Jurkat, Clone E6-1 (cell line): ENCODE measurements at places on chromosomes 7 and 10.

- no peak for DNase-seq
Observed at GRCh38 chr10:118041316-118041715, 5.4 kb downstream of the RAB11FIP2 start.

- DNase-seq: no peak
Observed at GRCh38 chr7:93314449-93314848, 82.3 kb downstream of the VPS50 start.

DNA sequence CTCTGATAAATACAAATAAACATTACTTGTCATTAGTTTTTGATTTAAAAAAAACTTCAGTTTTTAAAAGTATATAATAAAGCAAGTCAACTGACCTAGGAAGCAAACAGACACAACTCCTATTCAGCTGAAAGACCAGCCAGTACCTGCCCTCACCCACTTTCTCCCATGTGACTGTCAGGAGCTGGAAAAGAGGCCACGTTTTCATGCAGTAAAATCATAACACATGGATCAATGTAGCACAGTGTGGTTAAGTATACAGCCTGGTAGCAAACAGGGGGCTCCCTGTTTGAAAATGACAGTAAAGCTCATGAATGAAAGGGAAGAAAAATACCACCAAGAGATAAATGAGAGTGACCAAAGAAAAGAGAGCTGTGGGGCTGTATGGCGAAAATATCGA lies 21.6 kb downstream of the KIN start:
- DNase-seq: no peak

DNA sequence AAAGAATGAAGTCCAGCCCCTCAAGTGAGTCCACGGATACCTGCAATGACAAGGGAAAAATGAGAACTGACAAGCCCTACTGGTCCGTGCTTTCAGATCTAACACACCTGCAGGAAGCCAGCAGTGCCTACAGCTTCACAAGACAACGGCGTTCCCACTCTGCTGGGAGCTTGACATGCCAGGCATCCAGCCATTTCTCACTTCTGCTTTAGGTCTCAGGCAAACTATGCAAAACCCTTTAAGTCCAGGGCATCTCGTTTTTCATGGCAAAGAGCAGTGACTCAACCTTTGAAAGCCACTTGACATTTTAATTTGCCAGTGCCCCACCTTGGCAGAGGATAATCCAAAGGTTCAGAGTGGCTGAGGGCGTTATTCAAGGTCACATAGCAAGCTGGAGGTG lies 49.1 kb upstream of the GPAM start:
- no peak for DNase-seq

DNA sequence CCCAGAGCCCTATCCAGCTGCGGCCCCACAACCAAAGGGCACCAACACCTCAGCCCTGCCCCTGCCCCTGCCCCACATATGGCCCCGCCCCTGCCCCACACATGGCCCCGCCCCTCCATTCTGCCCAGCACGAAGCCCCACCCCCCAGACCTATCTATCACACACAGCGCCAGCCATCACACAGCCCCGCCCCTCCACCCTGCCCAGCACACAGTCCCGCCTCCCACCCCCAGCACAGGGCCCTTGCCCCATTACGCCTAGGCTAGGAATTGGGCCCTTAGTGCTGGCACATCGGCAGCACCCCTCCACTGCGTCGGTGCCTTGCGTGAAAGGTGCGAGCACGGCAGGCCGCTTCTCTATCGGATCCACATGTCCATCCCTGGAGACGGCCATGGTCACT lies 126.8 kb downstream of the MAD1L1 start:
- no peak for DNase-seq

- DNase-seq: no peak
Observed at GRCh38 chr10:74690393-74690792, 136.0 kb upstream of the KAT6B start.

DNA sequence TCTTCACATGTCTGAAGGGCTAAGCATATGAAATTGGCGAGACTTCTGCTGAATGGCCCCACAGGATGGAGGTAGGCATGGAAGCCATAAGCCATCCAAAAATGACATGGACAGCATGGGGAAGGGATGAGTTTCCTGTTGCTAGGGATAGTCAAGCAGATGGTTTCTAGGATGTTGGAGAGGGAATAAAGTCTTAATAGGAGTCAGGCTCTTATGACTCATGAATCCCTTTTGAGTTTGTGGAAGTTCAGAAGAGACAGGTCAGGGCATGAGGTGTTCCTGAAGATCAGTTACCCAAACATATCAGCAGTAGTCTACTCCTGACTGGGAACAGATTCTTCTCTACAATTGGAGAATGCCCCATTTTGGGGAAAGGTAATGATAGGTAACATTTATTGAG lies 243.9 kb downstream of the REEP3 start:
- DNase-seq: no peak

DNA sequence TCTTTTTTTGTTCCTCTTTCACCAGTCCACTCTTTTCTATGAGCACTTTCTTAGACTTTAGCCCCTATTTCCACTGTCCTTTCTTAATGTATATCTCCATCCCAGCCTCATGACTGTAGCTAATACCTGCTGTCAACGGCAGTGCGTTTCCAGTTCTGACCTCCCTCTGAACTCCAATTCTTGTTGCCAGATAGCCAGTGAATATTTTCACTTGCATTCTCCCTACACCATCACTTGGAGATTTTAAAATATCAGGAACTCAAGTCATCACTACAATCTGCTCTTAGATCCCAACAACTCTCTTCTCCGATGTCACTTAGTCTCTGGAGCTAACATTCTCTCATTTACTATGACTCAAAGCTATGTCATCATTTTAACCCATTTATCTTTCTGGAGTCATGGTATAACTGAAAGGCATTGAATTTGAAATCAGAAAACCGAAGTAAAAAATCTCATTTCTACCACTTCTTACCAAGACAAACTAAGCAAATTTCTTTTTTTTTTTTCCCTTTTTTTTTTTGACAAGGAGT lies 5.1 kb upstream of the SLC16A12 start:
- no peak for DNase-seq

GRCh38 chr7:155512246-155512887 lies 34.0 kb downstream of the CNPY1 start:
- DNase-seq: no peak

- no peak for DNase-seq
Observed at GRCh38 chr10:60570896-60571295, 181.2 kb upstream of the ANK3 start.

DNA sequence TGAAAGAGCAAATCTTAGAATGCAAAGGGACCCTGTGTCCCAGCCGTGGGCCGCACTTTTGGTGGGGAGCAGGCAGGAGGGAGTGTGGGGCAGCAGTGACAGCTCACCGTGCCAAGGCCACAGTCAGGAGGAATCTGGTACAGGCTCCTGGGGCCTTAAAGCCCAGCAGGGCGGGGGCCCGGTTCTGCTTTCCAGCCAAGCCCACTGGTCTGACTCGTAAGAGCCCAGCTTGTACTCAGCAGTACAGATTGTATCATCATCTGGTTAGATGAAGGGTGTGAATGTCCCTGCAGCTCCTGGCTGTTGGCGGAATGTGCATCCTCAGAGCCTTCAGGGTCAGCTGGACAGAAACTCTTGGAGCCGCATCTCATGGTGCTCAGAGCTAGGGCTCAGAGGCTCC lies 30.5 kb upstream of the TRIM8 start:
- DNase-seq: no peak

GRCh38 chr10:3006093-3006492 lies 61.3 kb upstream of the PFKP start:
- no peak for DNase-seq

- DNase-seq: no peak
Observed at GRCh38 chr10:18608596-18608995, 42.8 kb downstream of the NSUN6 start.

- no peak for DNase-seq
Observed at GRCh38 chr10:78170026-78170475, 136.4 kb downstream of the RPS24 start.

DNA sequence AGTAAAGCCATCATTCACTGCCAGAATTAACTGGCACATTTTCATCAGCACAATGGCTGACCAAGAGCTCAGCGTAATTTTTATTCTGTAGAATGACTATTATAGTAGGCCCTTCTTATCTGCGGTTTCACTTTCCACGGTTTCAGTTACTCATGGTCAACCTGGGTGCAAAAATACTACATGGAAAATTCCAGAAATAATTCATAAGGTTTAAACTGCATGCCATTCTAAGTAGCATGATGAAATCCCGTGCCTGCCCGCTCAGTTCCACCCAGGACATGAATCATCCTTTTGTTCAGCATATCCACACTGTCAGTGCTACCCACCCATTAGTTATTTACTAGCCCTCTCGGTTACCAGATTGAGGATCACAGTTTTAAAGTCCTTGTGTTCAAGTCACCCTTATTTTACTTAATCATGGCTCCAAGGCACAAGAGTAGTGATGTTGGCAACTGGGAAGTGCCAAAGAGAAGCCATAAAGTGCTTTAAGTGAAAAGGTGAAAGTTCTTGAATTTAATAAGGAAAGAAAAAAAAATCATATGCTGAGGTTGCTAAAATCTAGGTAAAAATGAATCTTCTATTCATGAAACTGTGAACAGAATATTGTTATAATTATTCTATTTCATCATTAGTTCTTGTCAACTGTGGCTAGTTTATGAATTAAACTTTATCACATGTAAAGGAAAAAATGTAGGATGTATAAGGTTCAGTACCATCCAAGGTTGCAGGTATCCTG lies 204.9 kb downstream of the DOCK4 start:
- DNase-seq: no peak

GRCh38 chr10:118501637-118502440 lies 93.6 kb downstream of the PRLHR start:
- DNase-seq: no peak

DNA sequence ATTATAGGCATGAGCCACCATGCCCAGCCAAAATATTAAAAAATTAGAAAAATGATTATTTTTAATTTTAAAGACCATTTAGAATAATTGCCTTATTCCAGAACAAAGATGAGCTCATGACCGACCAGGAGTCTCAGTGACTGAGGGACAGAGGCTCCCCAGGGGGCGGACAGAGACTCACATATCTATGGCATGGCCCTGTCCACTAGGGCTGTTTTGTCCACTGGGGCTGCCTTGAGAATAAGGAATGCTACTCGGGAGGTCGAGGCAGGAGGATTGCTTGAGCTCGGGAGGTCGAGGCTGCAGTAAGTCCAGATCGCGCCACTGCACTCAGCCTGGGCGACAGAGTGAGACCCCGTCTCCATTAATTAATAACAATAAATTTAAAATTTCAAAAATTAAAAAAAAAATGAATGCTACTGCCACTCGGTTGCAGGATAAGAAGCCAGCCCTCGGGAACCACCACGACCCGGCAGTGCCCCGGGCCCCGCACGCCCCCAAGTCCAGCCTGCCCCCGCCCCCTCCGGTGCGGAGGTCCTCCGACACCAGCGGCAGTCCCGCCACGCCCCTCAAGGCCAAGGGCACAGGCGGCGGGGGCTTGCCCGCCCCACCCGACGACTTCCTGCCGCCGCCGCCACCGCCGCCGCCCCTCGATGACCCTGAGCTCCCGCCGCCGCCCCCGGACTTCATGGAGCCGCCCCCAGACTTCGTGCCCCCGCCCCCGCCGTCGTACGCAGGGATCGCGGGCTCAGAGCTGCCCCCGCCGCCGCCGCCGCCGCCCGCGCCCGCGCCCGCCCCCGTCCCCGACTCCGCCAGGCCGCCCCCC lies 128.6 kb downstream of the APBB1IP start:
- DNase-seq: no peak

- no peak for DNase-seq
Observed at GRCh38 chr10:3784510-3785250, at the start of gene KLF6. Gene KLF6, minus strand, starts transcription at chr10:3785209. Its CDS starts 195 bp downstream, at chr10:3785014.

DNA sequence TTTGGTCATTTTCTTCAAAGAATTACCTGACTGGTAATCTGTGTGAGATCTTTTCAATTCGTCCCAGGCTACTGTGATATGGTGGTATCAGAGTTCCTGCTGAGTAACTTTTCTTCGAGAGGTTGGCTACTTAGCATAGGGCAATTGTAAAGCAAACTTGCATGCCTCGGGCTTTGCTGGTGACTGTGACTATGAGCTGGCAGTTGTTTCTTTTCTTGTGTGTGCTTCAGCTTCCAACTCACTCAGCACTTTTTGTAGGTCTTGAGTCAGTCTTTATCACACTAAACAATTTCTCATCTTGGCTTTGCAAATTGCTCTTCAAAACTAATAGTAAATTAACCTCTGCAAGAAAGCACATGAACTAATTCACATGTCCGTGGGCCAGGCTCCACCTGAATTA lies 44.3 kb downstream of the PRR15 start:
- no peak for DNase-seq

DNA sequence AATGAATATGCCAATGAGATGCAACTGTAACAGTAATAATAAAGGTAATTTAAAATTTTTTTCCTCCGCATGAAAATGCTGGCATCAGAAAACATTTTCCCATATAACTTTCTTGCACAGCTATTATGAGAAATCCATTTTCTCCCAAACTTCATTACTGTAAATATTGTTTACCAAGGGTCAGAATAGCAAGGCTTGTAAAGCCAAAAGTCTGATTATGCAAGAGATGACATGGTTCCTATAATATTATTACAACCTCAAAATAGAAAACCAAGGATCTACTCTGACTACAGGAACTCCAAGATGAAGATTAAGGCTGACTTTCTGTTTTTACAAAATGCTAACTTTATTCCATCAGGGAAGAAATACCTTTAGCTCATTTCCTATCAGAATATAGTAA lies 162.7 kb upstream of the CDK1 start:
- DNase-seq: no peak

DNA sequence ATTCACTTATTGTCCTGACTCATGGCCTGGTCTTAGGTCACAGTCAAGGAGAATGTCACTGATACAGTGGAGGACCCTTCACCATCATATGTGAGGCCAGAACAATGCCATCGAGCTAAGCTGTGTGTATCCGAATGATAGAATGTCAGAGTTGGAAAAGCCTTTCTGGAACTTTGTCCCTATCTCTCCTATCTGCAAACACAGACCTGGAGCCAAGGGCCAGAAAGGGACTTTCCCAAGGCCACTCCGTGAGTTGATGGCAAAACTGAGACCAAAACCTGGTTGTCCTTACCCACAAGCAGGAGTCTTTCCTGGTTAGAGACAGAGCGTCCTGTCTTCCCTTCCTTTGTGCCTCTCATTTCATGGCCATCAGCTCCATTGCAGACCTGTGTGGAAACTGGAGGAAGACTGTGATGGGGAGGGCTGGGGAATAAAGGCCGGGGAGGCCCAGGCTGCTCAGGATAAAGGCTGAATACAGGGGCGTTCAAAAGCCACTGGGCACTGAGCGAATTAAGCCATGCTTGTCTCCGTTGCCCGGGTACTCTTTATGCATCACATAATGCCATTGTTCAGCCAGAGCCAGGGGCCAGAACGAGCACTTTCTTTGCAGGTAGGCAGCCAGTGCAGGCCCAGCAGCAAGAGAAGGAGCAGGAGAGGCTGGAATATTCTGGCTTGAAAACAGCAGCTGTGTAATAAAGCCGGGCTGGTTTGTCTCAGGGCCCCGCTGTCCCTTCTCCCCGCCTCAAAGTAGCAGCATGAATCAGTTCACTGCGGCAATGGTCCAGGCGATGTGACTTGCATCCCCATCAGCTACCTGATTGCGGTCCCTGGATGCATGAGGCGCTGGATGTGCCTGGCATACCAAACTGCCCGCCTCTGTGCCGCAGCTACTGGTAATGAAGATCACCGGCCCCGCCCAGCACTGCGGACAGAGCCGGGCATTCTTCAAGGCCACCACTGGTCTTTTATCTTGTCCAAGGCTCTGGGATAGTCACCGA lies 143.0 kb downstream of the RPS24 start:
- DNase-seq: no peak

GRCh38 chr7:98211221-98211675 lies at the start of gene BHLHA15:
Gene BHLHA15, plus strand, starts transcription at chr7:98211439. Its CDS starts 871 bp downstream, at chr7:98212310.
- DNase-seq: no peak
